ENCODE measurements at places on chromosomes 16 and 17.

DNA sequence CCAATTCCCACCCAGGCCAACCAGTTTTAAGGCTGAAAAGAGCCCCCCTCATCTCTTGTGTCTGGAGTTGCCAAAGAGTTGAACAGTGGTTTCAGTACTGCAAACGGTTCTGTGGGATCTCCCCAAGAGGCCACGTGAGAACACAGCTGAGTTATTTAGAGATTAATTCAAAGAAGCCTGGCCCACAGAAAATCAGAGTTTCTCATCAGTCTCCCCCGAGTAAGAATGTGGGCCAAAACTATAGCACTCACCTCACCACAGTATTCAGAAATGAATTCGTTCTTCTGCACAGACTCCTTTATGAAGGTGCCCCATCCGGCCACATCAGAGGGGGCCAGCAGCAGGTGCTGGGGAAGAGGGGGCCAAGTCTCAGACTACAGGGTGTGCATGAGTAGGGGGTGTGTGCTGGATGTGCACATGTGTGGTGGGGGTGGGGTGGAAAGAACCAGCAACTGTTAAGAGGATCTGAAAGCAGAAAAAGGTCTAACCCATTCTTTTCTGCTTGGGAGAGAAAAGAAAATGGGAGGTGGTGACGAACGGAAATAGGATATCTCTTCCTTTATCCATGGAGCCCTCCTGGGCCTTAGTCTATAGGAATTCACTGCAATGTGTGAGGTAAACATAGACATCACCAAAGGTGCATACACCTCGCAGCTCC, 22.6 kb downstream of the CNTNAP1 start:
- DNase-seq, result no peak

DNA sequence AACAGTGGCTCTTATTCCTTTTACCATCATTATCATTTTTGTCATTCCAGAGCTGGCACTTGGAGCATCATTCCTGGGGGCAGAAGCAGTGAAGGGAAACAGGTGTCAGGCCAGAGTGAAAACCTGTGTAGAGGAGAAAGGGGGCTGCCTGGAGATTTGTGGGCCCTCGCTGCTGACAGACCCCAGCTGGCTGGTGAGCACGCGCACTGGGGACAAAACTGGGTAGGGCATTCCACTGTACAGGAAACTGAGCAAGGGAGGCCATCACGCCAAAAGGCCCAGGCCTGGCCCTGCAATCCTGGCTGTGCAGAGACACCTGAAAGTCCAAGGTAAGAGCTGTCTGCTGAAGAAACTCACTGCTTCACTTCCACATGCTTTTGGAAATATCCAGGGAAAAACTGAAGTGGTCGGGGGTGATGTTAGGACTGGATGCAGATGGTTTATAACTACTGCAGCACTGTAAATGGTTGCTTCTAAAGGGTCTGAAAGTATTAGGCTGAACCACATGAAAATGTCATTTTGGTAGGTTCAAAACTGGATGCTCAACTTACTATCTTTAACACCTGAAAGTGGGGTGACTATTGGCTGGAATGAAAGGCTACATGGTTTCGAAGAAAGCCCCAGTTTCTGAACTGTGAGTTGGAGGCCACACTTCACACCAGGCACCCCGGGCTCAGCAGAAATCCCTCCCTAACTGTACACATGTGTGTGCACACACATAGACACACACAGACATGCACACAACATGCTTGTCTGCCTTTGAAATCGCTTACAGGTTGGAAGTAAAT, 225.0 kb downstream of the C16orf78 start:
- no peak for DNase-seq

- DNase-seq, result no peak
Measured at GRCh38 chr17:64016231-64016784, 4.1 kb downstream of the ICAM2 start.

DNA sequence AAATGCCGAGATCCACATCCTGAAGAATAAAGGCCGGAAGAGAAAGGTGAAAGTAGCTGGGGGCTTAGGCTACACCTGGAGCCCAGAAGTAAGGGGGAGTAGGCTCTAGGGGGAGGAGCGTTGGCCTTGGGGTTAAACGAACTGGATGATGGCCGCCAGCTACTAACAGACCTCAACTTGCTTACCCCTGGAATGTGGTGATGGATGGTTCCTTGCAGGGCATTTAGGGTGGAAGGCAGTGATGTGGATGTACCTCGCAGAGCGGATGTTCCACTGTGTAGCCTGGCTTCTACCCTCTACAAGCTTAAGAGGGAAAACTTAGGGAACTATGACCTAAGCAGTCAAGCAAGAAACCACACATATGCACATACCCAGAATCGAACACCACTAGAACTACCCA, 2.3 kb upstream of the MAZ start:
- no peak for DNase-seq

- no peak for DNase-seq
Measured at GRCh38 chr17:39051001-39051585, 83.9 kb upstream of the FBXO47 start.

DNA sequence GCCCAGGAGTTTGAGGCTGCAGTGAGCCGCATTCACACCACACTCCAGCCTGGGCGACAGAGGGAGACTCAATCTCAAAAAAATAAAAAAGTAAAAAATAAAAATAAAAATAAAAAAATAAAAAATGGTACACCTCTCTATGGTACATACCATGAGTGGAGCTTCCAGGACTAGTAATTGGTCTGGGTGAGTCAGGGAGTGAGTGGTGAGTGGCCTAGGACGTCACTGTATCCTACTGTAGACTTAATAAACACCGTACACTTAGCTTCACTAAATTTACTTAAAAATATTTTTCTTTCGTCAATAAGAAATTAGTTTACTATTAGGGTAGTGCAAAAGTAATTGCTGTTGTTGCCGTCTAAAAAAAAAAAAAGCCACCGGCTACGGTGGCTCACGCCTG, 9.0 kb downstream of the CDH5 start:
- no peak for DNase-seq

DNA sequence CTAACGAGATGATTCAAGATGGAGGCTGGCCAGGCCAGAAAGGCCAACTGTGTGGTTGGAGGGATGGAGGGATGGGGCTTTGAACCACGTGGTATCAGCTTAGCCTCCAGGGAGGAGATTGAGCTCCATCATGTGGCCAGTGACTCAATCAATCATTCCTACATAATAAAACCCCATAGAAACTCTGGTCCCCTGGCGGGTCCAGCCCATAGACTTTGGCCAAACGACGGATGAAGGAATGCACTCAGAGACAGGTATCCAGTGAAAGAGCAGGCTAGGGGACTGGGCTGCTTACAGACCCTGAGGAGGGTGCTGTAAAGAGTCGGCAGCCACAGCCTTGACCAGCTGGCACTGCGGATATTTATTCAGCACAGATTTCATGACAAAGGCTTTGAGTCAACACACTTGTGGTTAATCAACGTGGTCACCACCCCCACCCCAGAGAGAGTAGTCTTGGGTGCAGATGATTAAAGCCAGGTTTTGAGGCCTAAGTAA, 308.7 kb upstream of the TNRC6C start:
- DNase-seq, result no peak
